ENCODE measurements at places on chromosomes 4 and X.

DNA sequence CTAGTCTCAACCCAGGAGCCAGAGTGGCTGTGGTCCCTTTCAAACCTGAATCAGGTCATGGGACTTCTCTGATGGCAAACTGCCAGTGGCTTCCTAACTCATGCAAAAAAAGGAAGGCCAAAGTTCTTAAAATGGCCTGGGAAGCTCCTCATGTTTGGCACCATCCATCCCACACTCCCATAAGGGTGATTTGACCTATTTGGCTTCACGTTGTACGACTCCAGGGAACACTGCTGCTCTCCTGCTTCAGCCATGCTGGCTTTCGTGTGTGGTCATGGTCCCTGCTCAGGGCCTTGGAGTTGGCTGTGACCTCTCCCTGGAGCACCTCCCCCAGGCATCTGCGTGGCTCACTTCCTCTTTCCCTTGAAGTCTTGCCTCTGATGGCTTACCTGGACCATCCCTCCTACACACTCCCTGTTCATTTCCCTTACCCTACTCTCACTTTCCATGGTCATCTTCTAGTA lies 12.8 kb upstream of the TMSB4X start:
- DNase-seq = no peak

DNA sequence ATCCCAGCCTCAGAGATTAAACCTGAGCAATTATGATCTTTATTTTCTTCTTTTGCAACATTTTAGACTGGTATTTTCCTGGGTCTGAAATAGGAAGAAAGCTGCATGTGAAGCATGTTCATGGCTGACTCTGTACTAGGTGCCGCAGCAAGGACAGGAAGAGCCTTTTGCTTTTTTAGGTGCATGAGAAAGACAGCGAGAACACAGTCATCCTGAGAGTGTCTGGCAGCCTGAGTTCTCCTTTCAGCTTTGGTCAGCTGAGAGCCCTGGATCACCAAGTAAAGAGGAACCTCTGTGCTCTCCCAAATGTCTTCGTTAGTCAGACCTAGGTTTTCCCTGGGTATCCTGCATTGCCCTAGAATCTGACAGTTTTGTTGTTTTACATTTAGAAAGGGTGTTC lies 29.8 kb downstream of the FAM149A start:
- DNase-seq = no peak

DNA sequence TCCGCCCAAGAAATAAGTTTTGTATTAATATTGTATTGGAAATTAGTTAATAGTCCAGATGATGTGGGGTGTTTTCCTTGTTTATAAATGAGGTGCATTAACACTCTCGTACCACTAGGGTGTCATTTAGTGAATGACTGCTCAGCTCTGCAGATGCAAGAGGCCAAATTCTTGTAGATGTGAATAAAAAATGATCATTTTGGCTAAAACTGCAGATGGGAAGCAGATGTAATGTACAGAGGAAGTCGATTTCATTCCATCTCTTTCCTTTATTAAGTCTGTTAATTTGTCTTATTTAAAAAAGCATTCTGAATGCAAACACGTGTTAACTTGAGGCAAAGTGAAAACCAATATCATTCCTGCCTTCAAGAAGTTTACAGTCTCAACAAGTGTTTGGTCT lies 108.1 kb downstream of the DHX15 start:
- no peak for DNase-seq

- no peak for DNase-seq
Observed at GRCh38 chrX:140065961-140066662, 100.8 kb upstream of the CXorf66 start.

DNA sequence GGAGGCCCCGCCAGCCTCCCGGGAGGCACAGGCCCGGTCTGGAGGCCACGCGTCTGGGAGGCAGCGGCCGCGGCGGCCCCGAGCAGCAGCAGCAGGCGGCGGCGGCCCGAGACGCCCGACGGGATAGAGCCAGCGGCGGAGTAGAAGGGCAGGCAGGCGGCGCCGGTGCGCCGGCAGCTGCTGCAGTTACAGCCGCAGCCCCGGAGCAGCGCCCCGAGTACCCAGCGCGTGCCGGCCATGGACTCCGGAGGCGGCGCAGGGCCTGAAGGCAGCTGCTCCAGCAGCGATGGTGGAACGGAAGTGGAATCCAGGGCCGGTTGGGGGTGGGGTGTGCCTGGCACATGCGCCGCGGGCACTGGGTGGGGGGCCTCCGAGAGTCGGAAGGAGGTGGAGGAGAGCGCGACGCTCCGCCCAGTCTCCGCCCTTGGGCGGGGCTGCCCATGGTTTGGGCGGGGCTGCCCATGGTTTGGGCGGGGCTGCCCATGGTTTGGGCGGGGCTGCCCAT lies at the start of gene GRSF1:
Gene GRSF1 (minus strand): TSS at position 302 of the 505 bp plus-strand sequence. CDS start 63 bp downstream, at position 239.
- peak; percentile 91 for DNase-seq

DNA sequence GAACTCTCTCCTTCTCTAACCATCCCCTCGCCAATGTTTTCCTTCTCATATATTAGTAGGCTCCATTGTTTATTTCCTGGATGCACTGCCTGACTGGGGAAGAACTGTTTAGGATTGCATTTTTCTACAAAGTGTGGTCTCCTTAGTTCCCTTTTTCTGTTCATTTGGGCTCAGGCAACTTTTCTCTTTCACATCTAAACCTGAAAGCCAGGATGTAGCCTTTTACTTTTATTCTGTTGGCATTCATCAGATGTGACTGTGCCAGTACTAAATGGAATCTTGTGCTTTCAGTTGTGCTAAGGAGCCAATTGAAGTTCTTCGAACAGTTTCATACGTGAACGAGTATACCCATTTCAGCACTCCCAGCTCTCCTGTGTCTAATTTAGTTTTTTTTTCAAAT lies 59.8 kb downstream of the DDIT4L start:
- DNase-seq = no peak

- no peak for DNase-seq
Observed at GRCh38 chrX:44974451-44974850, 101.5 kb downstream of the KDM6A start.

- DNase-seq = no peak
Observed at GRCh38 chrX:3393178-3393577, 46.7 kb upstream of the MXRA5 start.

DNA sequence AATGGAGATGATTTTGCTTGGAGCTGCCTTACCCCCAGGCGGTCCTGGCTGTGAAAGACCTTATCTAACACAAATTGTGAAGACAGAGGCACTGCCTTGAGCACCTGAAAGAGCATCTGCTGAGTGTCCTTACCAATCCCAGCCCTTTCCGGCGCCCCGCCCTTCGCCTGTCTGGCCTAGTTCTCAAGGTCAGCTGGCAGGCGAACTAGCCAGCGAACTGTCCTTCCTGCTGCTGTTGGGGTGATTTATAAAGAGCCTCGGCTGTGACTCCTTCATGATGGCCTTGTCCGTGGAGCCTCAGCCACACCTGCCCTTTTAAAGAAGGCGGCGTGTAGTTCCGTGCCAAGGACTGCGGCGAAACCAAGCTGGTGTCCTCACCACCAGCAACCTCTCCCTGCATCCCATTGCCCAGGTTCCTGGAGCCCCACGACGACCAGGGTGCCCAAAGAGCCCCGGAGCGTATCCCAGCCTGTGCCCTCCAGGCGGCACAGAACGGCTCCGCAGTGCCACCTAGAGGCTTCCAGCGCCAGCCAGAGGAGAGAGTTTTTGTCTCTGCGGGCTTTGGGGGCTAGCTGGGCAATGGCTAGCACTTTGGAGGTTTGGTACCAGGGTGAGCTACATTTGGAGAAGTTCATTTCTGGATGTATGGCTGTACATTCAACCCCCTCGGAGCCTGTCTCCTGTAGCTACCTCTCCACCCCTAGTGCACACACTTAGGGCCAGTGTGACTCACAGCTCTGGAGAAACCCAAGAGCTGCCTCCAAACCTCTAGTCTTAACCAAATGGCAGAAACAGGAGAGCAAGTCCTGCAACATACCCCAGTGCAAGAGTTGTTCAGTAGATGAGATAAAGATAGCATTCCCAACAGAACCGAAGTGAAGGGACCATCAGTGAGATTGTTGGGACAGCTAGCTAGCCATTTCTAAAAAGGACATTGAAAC lies 36.8 kb upstream of the VMA21 start:
- DNase-seq = peak; percentile 11

- DNase-seq = no peak
Observed at GRCh38 chr4:6873291-6873690, 36.3 kb upstream of the TBC1D14 start.

DNA sequence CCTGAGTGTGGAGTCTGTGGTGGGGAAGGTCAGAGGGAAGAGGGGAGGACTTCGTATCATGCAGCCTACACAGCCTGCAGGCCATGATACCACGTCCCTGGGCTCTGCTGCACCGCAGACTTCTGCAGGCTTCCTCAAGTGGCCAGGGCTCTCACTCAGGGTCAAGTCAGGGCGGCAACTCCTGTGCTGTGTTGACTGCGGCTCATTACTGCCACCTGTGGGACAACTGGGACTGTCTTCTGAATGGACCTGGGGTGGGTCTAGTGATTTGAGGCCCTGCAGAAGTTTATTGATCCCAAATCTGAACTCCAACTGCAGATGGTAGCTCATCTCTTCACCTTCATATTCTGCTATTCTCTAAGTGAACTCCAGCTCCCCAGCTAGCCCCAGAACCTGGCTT lies 167.1 kb downstream of the NSUN7 start:
- DNase-seq = no peak

GRCh38 chrX:80306007-80306406 lies 114.2 kb upstream of the TENT5D start:
- DNase-seq = no peak

GRCh38 chr4:111506706-111507105 lies 638.5 kb upstream of the FAM241A start:
- no peak for DNase-seq

DNA sequence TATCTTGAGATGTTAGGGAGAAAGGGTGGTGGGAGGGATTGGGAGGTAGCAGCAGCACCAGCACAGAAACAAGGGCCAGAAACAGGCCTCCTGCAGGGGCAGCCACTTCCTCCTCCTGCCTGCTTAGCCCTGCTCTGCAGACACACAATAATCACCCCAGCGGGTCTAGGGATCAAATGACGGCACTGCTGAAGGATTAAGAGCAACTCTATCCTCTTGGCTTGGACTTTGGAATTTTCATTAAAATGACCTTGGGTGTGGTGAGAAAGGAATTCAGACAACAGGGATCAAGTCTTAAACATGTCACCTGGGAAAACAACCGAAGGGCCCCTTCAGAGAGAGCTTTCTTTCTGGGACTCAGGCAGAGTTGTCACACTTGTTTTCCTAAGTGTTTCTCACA lies 353.4 kb downstream of the SPRY1 start:
- DNase-seq = no peak

DNA sequence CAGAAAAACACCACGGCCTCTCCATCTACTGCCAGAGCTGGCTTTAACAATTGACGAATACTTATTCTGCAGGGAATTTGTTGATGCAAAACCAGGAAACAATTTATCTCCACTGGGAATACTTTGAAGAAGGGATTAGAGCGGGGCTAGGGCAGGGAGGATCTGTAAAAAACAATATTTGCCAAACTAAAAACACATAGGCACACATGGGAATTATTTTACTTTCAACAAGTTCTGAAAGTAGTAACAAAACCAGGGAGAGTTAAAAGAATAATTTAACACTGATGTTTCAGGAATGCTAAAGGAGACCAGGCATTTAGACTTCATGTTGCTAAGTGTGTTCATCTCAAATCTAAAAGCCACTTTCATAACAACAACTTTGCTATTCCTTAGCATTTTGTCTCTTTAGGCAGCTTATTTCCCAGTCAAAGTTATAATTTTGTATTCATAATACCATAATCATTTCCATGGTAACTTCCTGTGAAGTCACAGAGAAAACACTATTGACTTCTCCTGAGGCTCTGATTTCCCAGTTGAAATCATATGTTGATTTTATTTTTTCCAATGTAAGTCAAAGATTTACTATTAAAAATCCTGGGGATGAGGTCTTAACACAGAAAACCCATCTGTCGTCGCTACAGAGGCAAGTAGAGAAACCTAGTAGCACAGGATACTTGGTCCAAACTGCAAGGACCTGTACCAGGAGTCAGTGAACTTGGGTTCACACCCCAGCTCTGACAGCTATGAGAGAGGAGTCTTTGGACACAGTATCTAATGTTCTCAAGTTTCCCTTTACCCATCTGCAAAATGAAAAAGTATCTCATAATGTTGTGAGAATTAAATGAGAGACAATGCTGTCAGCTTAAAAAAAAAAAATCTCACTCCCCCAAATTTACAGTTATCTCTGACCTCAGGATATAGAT lies 69.3 kb downstream of the SH3RF1 start:
- DNase-seq = no peak

GRCh38 chrX:75638332-75638731 lies 115.5 kb upstream of the ZDHHC15 start:
- DNase-seq = no peak

DNA sequence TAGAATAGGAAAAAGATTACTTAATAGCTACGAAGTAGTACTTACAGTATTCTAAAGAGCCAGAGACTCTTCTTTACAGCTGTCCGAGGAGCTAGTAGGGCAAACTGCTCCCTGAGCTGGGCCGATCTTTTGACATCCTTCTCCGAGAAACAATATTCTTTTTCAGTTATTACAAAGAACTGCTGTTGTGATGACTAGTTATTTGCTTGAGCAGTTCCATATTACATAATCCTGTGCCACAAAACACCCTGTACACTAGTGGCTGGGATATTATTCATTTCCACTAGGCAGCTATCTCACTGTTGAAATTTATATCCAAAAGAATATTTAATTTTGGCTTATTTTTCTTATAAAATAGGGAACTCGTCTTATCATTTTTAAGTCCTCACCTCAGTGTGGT lies 278.3 kb downstream of the CHIC1 start:
- no peak for DNase-seq
